ENCODE measurements at places on chromosomes 3 and 15. TPM values are rescaled to one million over a fixed set of nuclear protein-coding genes. Genes with fewer than 3 reads are reported as not detected.

DLG1 gene
- total RNA-seq, result 30.7 TPM

ZNF774 gene
- total RNA-seq, result 0.86 TPM

MESP2 gene
- 1.9 TPM for total RNA-seq

RLBP1 gene
- total RNA-seq, result not detected

UNC45A gene
- total RNA-seq, result 124 TPM

SEMA3F gene
- 2.1 TPM for total RNA-seq

EFCAB12 gene
- not detected for total RNA-seq

RTP1 gene
- not detected for total RNA-seq

NRROS gene
- 0.63 TPM for total RNA-seq

PLSCR2 gene
- total RNA-seq, result 0.32 TPM

ASB14 gene
- total RNA-seq, result 0.17 TPM

All from bronchial smooth muscle cell (primary cell).